Uterus (tissue), 4 donors: ENCODE measurements at places on chromosomes 3 and 15. TPM values are rescaled to one million over a fixed set of nuclear protein-coding genes. Genes with fewer than 3 reads are reported as not detected.
A peak's percentile ranks its signal among the peaks of the same experiment; 100 is the strongest.

The CMTM8 gene
- total RNA-seq = 1.5 TPM

The BFSP2 gene
- total RNA-seq = not detected

The FOXL2NB gene
- 18.3 TPM for total RNA-seq

DNA sequence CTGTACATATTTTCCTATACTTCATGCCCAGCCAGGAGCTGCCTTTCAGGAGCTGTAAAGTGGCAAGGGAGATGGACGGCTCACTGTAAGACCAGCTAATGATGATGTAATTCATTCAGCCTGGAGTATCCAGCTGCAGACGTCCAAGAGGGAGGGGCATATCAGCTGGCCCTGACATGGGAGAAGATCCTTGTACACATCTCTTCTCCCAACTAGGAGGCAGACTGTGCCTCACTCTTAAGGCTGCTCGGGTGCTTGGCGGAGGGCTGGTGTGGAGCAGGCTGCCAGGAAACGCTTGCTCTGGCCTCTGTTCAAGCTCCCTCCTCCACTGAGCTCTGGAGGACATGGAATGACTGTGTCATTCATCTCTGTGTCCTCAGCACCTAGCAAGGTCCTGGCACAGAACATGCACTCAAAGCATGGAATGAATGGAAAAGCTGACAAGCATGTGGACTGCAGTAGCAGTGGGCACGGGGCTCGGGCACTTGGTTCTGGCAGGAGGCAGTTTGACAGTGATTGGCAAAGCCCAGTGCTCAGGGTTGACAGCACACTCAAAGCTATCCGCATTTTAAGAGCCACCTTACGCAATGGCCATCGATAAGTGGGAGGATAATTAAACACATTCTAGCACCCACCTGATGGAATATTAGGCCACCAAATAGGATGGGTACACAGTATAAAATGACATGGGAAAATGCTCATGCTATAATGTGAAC, 72.4 kb downstream of the TBC1D2B start:
- peak; percentile 85 for DNase-seq

- no peak for DNase-seq
Measured at GRCh38 chr15:67794832-67795574, 30.3 kb upstream of the SKOR1 start.

GRCh38 chr15:99504071-99504822, 61.5 kb upstream of the MEF2A start:
- no peak for DNase-seq

GRCh38 chr3:152626226-152626625, 208.7 kb upstream of the P2RY1 start:
- no peak for DNase-seq
